NCI-H2081 treated with DMSO at 0.1 percent for 48 hours (cell line): ENCODE measurements at places on chromosomes 7 and 10.

GRCh38 chr7:95527776-95528250 is 42.1 kb downstream of the ASB4 start:
- no peak for DNase-seq

GRCh38 chr10:124134251-124134893 is 41.0 kb upstream of the CHST15 start:
- no peak for DNase-seq

DNA sequence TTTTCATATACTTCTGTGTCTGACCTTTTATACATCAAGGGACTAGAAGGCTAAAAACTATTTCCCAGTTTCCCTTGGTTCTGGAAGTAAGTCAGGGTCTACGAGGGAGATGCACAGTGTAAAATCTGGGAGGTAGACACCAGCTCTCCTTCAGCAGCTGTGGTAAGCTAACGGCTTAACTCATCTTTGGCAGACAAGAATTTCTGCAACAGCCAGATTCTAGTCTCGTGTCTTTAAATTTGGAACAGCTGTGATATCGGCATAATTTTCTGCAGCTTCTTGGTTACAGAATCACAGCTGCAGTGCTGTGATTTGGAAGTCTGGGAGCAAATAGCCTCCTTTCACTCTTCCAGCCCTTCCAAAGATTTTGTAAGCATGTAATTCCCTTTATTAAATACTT is 37.4 kb upstream of the ABCB4 start:
- DNase-seq, result no peak

- no peak for DNase-seq
Measured at GRCh38 chr7:158387546-158387891, 200.1 kb downstream of the PTPRN2 start.

DNA sequence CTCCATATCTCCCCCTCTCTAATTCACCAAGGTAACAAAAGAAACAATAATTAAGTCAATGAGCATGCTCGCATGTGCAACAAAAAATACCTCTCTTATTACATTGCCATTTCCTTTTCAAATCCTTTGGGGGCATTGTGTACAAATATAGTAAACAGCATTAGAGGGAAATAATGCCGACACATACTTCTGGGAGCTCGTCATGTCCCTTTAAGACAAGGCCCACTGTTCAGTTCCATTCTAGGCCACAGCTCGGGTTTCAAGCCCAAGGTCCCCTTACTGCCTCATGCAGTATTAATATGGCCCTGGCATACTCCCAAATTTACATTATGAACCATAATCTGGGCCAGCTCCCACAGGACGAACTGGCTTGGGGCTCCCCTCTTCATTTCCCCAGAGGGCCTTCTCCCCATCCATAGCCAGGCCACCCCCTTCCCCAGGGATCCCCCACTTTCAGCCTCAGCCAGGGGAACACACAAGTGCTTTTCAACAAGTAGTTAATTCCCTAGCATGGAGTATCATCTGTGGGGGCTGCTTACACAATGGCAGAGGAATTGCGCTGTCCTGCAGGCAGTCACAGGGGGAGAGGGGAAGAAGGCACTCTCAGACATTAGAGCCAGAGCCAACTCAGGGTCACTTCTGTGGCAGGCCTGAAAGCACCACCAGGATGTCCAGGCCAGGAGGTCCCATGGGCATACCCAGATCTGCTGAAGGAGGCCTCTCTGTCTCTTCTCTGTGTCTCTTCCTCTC is 110.6 kb downstream of the KCNMA1 start:
- DNase-seq, result no peak

GRCh38 chr10:114284346-114285071 is 45.5 kb downstream of the VWA2 start:
- DNase-seq, result no peak

DNA sequence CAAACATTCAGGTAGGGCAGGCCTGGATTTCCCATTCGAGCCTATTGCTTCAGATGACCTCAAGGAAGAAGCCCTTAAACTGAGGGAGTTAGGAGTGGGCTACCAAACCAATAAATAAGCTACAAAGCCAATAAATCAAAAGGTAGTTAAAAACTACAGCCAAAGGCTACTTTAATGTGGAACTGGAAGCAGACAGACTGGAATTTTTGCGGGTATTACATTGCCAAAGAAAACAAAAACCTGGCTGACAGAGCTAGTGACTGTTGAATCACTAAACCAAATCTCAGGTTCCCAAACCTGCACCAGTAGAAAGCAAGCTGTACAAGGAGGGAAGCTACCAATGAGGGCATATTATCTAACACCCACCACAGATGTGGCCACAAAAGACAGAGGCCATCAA is 315.6 kb downstream of the GRM8 start:
- no peak for DNase-seq

DNA sequence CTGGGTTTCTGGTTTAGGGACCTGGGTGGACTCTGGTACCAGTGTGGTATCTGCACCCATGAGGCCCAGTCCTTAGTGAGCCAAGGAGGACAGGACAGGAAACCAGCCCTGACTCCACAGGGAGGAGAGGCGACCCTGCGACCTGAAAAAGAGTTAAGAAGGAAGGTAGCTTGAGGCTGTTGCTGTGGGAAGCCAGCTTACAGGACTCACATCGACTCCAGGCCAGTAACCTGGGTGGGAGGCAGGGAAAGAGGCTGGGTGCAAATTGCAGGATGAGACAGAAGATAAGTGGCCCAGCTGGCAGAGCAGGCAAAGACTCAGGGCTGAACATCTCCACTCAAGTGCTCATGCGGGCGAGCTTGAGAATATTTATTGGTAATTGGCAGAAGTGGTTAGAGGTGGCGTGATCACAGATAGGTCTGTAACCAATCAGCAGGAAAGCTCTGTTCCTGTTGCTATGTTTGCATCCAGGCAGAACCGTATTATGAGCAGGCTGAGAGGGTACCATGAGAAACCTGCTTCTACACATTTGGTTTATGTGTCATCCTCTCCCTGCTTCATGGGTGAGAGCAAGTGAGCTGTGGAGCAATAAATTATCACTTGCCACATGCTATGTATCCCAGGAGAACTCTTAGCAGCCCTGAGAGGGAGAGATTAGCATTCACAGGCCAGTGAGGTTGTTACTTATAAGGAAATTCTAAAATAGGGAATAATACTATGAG is 11.0 kb downstream of the TLL2 start:
- no peak for DNase-seq

GRCh38 chr10:35356725-35357092 is 20.4 kb downstream of the CCNY start:
- DNase-seq, result no peak

DNA sequence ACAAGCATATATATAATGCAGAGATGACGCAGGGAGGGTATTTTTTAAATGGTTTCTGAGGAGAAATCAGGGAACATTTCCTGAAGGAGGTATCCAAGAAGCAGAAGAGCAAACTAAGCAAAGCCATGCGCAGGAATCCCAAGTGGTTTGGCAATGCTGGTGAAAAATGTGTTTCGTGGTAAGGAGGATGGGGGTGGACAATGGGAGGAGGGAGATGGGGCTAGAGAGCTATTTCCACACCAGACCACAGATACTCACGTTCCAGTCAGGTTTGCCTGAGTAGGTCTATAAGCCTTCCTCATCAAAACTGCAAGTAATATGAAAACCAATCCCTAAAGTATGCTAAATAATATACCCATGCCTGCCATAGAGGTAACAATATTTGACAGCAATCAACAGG is 223.7 kb upstream of the MKLN1 start:
- no peak for DNase-seq

GRCh38 chr10:63200431-63200830 is 67.3 kb downstream of the NRBF2 start:
- no peak for DNase-seq

GRCh38 chr7:12975412-12975811 is 288.0 kb downstream of the ARL4A start:
- no peak for DNase-seq

DNA sequence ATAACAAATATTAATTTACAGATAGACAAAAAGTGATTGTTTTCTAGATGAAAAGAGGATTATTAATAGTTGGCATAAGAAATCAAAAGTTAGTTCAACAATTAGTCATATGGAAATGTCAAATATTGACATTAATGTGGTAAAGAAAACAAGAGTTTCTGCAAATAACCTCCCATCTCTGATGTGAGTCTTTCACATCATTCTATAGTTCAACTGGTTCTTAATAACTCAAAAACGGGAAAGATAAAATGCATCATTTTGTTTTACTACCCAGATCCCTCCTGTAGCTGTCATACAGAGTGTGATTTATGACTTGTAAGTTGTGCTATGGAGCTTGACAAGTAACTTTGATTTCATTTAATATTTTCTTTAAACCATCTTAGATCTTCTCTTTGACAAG is 594.8 kb downstream of the ZWINT start:
- DNase-seq, result no peak

GRCh38 chr7:114148779-114149178 is 230.0 kb upstream of the PPP1R3A start:
- DNase-seq, result no peak

DNA sequence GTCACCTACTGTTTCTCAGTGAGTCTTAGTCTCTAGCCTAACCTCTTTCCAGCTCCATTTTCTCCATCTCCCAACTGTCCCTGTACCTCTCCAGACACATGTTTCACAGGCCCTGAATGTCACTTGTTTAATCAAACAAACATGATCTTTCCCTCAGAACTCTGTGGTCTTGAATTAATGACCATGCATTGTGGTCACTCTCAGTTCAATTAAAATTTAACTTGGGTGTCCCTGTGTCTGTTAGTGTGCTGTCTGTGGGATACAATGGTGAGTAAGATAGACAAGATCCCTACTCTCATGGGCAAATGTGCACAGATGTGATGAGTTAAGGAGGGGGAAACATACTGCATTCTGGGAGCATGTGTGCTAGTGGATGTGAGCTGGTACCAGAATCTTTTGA is 65.0 kb downstream of the RBM33 start:
- DNase-seq, result no peak

- no peak for DNase-seq
Measured at GRCh38 chr10:76774987-76775603, 862.5 kb downstream of the KCNMA1 start.

DNA sequence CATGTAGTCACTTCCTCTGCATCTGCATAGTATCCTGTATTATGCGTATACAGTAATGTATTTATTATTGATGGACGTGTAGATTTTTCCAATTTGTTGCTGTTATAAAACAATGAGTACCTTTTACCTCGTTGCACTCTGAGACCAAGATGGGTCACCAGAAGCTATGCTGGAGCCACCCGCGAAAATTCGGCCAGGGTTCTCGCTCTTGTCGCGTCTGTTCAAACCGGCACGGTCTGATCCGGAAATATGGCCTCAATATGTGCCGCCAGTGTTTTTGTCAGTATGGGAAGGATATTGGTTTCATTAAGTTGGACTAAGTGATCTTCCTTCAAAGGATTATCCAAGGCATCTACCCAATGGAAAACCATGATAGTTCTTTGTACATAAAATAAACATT is 1.0 kb downstream of the PSMC2 start:
- DNase-seq, result no peak

DNA sequence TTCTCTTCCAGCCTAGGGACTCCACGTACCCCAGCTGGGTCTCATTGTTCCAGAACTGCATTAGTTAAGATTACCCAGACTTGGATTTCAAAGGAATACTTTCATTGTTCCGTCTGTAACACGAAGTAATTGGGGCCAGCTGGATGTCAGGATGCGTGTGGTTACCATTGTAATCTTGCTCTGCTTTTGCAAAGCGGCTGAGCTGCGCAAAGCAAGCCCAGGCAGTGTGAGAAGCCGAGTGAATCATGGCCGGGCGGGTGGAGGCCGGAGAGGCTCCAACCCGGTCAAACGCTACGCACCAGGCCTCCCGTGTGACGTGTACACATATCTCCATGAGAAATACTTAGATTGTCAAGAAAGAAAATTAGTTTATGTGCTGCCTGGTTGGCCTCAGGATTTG is 21.0 kb downstream of the LRRC17 start:
- DNase-seq, result no peak

GRCh38 chr10:65346466-65346865 is 1579.4 kb upstream of the LRRTM3 start:
- no peak for DNase-seq

GRCh38 chr10:12158111-12158510 is 28.6 kb downstream of the SEC61A2 start:
- DNase-seq, result no peak

- no peak for DNase-seq
Measured at GRCh38 chr7:22672846-22673680, 53.9 kb upstream of the IL6 start.

DNA sequence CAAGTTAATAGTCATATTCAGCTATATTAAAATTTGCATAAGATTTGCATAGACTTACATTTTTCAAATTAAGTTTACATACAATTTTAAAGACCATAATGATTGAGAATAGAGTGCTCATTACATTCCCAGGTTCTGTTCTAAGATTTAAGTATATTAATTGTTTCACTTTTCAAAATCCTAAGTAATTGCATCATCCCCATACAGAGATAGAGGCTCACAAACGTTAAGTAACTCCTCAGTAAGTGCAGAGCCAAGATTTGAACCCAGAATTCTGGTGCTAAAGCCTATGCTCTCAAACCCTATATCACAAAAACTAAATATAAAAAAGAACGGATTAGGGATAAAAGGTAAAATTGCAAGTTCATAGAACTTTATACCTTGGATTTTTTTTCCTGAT is 2.1 kb downstream of the ITIH5 start:
- no peak for DNase-seq

DNA sequence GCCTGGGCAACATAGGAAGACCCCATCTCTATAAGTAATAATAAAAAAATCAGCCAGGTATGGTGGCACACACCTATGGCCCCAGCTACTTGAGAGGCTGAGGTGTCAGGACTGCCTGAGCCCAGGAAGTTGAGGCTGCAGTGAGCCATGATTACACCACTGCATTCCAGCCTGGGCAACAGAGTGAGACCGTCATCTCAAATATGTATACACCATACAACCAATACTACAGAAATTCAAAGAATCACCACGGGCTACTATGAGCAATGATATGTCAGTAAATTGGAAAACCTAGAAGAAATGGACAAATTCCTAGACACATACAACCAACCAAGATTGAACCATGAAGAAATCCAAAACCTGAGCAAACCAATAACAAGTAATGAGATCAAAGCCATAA is 60.3 kb upstream of the ZC3HAV1 start:
- no peak for DNase-seq

- DNase-seq, result no peak
Measured at GRCh38 chr7:7051206-7051877, 131.0 kb upstream of the C1GALT1 start.

DNA sequence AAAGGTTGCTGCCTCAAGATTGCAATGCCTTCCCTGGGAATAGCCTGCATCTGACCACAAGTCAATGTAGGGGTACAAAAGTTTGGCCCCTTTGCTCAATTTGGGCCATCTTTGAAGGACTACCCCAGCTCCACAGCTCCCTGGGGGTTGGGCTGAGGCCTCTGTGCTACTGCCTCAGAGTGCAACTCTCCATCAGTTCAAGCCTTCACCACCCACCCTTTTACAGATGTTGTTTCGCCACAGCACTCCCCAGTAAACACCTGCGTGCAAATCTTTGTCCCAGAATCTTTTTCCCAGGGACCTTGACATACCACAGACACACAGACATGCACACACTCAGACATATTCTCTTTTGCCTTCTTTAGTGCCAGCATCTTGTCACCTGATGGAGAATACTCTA is 66.0 kb upstream of the ANKRD1 start:
- DNase-seq, result no peak
